ENCODE measurements at places on chromosomes 7 and 10. TPM values are rescaled to one million over a fixed set of nuclear protein-coding genes. Genes with fewer than 3 reads are reported as not detected.

GRCh38 chr10:72625608-72626443 is at the start of gene MICU1:
Gene MICU1, minus strand, starts transcription at chr10:72626079. Its CDS starts 59,286 bp downstream, at chr10:72566793.
- peak; percentile 98 for DNase-seq

DNA sequence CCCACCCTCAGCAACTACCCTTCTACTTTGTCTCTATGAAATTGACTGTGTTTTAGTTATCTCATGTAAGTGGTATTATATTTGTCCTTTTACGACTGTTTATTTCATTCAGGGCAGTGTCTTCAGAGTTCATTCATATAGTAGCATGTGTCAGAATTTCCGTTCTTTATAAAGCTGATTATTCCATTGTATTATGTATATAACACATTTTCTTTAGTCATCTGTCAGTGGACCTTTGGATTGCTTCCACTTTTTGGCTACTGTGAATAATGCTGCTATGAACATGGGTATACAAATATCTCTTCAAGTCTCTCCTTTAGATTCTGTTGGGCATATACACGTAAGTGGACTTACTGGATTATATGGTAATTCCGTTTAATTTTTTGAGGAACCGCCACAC is 14.5 kb downstream of the SLF2 start:
- no peak for DNase-seq

C7orf33 gene
- not detected for total RNA-seq

- no peak for DNase-seq
Observed at GRCh38 chr10:78640796-78641636, 427.8 kb upstream of the ZMIZ1 start.

DNA sequence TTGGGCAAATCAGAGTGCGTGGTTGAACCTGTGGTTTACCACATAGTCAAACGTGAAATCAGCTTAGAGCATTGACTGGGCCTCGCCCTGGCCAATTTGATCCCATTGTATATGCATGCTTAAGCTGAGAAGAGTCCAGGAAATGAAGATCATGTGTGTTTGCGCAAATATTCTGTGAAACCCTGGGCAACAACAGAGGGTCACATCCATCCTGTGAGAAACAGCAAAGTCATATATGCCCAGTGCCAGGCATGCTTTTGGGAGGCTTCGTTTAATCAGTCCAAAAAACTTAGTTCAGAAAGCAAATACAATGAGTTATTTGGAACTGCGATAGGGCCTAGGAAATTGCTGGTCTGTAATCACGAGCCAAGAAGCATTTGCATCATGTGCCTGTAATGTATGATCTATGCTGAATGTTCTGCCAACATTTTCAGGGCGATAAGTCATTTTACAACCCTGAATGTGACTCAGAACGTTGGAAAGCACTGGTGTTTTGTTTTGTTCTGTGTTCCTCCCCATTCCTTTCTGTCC is 412.1 kb upstream of the CELF2 start:
- peak; percentile 69 for DNase-seq

DNA sequence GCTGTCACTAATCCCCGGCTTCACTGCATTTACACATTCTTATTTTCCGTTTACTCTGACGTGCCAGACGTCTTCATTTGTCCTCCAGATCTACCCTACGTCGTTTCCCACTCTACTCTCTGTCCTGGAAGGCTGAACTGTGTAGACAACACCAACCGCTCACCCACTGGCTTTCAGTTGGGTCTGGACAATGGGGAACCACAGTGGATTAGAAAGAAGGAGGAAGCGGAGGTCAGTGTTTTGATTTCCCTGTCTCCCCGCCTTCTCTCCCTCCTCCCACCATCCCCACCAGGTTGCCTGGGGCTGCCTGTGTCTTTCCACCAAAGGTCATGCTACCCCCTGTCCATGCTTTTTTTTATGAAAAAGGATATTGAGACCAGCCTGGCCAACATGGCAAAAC is 14.0 kb upstream of the CTBP2 start:
- DNase-seq: no peak

NAT16 gene
- not detected for total RNA-seq

HSPA12A gene
- total RNA-seq: 13.6 TPM

MSMB gene
- not detected for total RNA-seq

FGL2 gene
- total RNA-seq: 64.8 TPM

DNA sequence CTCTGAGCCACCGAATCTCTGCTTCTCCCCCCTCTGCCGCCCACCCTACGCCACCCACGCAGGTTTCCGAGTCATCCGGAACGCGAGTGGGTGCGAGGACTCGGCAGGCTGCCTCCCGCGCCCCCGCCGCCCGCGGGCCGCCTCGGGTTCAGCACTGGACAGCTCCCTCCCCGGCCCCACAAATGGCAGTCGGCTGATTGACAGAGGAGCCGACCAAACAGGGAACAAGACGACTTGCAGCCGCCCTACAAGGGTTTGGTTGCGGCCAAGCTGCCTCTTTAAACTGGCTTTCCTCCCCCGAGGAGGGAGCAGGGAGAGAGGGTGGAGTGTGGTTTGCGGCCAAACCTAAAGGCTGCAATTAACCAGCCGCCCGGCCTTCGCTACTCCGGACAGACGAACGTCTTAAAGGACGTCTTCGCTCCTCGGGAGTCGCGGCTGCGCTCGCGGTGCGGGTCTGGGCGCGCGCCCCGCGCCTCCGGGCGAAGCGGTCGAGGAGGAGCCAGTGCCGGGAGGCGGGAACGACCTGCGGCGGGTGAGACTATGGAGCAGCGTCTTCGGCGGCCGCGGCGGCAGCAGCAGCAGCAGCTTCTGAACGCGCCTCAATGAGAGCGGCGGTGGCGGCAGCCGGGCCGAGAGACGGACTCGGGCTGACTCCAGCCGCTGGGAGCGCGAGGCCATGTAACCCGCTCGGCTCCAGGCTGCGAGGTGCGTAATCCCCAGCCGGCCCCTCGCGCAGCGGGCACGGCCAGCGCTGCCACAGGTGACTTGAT is at the start of gene GPR158:
Gene GPR158 (plus strand): TSS at position 541 of the 770 bp plus-strand sequence. CDS start 420 bp downstream, outside the sequence.
- DNase-seq: peak; percentile 92

STEAP4 gene
- 10.5 TPM for total RNA-seq

ANK3 gene
- total RNA-seq: 45.7 TPM

DNA sequence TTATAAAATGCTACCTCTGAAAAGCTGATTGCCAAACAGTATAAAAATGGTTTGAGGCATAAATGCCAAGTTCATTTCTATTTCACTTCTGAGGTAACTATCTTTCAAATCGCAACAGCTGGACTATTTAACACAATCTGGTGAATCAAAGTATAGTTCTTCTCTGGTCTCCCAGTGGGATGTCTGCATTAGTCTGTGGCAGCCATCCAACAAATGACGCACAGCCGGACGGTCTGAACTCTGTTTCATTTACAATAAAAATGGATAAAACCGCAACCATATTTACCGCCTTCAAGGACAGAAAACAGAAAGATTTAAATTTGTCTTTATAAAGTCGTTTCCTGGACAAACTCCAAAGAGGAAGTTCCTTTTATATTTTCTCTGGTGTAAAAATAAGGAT is 41.9 kb downstream of the ENO4 start:
- DNase-seq: no peak
